Activated T-helper 2 cell treated with anti-CD3 and anti-CD28 coated beads, Interferon-gamma antibody, Interleukin-2, Interleukin-4, amounts not matched to agents 10 μg/mL and 5 μg/mL and 100 μg/mL, durations not matched to agents 14 hours and 24 hours and 36 hours (primary cell): ENCODE measurements at places on chromosomes 13 and 19. TPM values are rescaled to one million over a fixed set of nuclear protein-coding genes. Genes with fewer than 3 reads are reported as not detected.
A peak's percentile ranks its signal among the peaks of the same experiment; 100 is the strongest.

IGFL3 gene
- not detected in 2 replicates for total RNA-seq

GRCh38 chr19:27676877-27677276 is 1536.1 kb downstream of the UQCRFS1 start:
- DNase-seq, result no peak
- H3K27ac ChIP-seq, result no peak overlapping the region
- H3K27me3 ChIP-seq, result no peaks in the 10 kb centered on the region
- no peaks in the 10 kb centered on the region for H3K4me1 ChIP-seq
- no peaks in the 10 kb centered on the region for H3K36me3 ChIP-seq

GRCh38 chr13:102400675-102401145 is 1.1 kb downstream of the FGF14 start:
- no peaks in the 10 kb centered on the region for H3K36me3 ChIP-seq
- H3K27me3 ChIP-seq, result peaks cover 57% of the 10 kb centered on the region
- no peak overlapping the region for H3K27ac ChIP-seq
- DNase-seq, result no peak
- H3K4me1 ChIP-seq, result peaks cover 27% of the 10 kb centered on the region

KLC3 gene
- total RNA-seq, result 0.18 TPM in 1 of 2 replicates, not detected in the other

DNA sequence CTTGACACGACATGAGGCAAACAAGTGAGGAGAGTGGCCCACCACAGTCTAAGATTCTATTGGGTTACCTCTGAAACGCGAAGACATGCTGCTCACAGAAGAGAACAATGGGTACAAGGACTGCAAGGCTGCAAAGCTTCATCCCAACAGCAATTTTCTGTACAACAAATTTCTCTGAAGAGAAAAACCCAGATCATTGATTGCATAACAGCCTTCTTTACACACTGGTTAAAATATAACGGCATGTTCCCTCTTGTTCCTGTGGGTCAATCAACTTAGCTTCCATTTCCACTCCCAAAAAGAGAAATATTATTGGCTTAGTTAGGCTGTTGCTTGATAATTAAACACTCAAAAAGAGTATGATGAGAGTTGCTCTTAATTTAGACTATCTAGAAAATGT is at the start of gene CPB2:
CPB2 (minus strand) TSS at position 166 of the 400 bp plus-strand sequence; CDS start at position 142, 24 bp downstream.
- no peak for DNase-seq
- H3K27me3 ChIP-seq, result peaks cover 32% of the 10 kb centered on the region
- H3K27ac ChIP-seq, result no peak within 1 kb of the TSS
- no peak within 1 kb of the TSS for H3K4me3 ChIP-seq
- H3K4me1 ChIP-seq, result peaks cover 6% of the 10 kb centered on the region

GRCh38 chr19:18612772-18613588 is at the start of gene TMEM59L:
TSS of gene TMEM59L (plus strand) at chr19:18612870. CDS start at chr19:18612959, 89 bp downstream.
- peaks cover 5% of the 10 kb centered on the region for H3K4me1 ChIP-seq
- no peak for DNase-seq
- peaks cover 68% of the 10 kb centered on the region for H3K27me3 ChIP-seq
- H3K36me3 ChIP-seq, result no peaks in the 10 kb centered on the region
- peak within 1 kb of the TSS; percentile 55 for H3K4me3 ChIP-seq

CLDND2 gene
- total RNA-seq, result 13.8 and 14.9 TPM in 2 replicates

DNA sequence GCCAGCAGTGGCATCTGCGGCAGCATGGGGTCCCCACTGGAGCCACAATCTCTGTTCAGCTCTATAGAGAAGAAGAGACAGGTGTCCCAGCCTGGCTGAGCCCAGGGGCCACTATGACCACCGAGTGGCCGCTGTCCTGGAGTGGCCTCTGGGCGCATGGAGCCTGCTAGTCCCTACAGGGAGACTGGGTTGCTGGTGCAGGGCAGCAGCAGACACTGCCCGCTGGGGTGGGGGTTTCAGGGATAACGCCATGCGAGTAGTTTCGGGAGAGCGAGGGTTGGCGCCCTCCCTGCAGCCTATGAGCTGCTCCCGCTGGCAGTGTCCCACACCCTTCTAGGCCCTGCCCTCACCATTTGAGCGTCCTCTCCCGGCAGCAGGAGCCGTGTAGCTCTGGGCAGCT is 10.9 kb upstream of the TEKTIP1 start:
- H3K27ac ChIP-seq, result no peak overlapping the region
- no peaks in the 10 kb centered on the region for H3K27me3 ChIP-seq
- no peaks in the 10 kb centered on the region for H3K4me1 ChIP-seq
- DNase-seq, result no peak

DNA sequence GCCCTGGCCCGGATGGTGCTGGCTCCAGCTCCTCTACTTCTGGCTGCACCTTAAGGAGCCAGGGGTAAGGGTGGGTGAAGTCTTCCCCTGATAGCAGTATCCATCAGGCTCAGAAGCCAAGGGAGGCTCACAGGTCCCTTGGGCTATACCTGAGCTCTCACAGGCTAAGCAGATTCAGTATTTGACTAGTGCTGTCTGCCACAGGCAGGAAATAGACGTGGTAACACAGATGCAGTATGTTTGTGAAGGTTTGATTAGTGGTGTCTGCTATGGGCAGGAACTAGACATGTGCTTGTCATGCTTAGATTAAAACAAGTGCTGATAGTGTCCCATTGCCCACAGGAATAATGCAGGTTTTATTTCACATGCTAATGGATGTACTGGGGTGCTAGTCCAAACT is 4.0 kb downstream of the SYT5 start:
- H3K4me3 ChIP-seq, result no peak overlapping the region
- H3K27me3 ChIP-seq, result peaks cover 67% of the 10 kb centered on the region
- no peak for DNase-seq
- H3K27ac ChIP-seq, result no peak overlapping the region
- no peaks in the 10 kb centered on the region for H3K36me3 ChIP-seq

- H3K27ac ChIP-seq, result no peak overlapping the region
- no peaks in the 10 kb centered on the region for H3K36me3 ChIP-seq
- peaks cover 2% of the 10 kb centered on the region for H3K4me1 ChIP-seq
- H3K27me3 ChIP-seq, result no peaks in the 10 kb centered on the region
Measured at GRCh38 chr19:13198634-13199033, 48.4 kb downstream of the IER2 start.

DNA sequence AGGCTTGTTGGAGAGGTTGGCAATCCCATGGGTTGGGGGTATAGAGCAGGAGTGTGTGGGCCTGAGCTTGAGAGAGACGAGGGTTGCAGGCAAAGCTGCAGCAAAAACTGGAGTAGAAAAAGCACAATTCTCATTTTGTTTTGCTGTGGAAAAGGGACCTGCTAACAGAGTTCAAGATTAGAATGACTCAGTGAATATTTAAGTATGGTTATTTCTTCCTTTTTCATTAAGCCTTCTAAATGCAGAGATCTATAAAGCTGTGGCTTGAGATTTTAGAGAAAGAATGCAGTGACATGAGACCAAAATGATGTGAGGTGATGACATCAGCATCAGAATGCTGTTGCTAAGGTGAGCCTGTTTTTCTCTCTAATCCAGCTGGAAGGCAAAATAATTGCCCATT is 10.8 kb upstream of the MBNL2 start:
- H3K27ac ChIP-seq, result no peak overlapping the region
- no peak for DNase-seq
- no peak overlapping the region for H3K4me3 ChIP-seq
- peaks cover 2% of the 10 kb centered on the region for H3K27me3 ChIP-seq
- peaks cover 56% of the 10 kb centered on the region for H3K4me1 ChIP-seq
- H3K36me3 ChIP-seq, result peaks cover 17% of the 10 kb centered on the region

- no peaks in the 10 kb centered on the region for H3K27me3 ChIP-seq
- no peak for DNase-seq
- no peak overlapping the region for H3K4me3 ChIP-seq
- H3K36me3 ChIP-seq, result no peaks in the 10 kb centered on the region
Measured at GRCh38 chr13:66162470-66162869, 1067.7 kb downstream of the PCDH9 start.

- H3K27me3 ChIP-seq, result no peaks in the 10 kb centered on the region
- H3K36me3 ChIP-seq, result peaks cover 6% of the 10 kb centered on the region
- peaks cover 55% of the 10 kb centered on the region for H3K4me1 ChIP-seq
- peak overlapping the region; percentile 24 for H3K4me3 ChIP-seq
- peak overlapping the region; percentile 86 for H3K27ac ChIP-seq
- DNase-seq, result peak; percentile 64
Measured at GRCh38 chr13:40485611-40486517, 180.6 kb downstream of the FOXO1 start.

DNA sequence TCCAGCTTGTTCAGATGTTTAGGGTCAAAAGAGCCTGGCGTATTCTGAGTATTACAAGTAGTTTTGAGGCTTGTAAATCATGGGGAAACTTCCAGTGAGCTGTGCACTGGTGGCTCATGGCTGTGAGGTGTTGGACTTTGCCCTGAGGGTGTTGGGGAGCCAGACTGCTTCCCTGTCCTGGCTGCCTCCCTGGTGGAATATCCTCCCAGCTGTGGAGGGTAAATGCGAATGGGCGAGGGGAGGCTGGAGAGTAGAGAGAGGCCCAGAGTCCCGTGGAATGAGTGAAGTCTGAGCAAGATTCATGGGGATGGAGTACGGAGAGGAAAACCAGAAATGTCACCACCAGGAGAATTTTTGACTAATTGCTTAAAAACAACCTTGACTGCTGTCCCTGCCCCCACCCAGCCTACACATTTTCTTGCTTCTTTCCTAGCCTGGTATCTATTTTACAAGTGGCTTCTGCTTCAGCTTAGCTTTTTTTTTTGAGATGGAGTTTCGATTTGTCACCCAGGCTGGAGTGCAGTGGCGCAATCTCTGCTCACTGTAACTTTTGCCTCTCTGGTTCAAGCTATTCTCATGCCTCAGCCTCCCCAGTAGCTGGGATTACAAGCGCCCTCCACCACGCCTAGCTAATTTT is 3.7 kb downstream of the SNRPA start:
- no peaks in the 10 kb centered on the region for H3K27me3 ChIP-seq
- H3K4me1 ChIP-seq, result peaks cover 39% of the 10 kb centered on the region
- H3K36me3 ChIP-seq, result peaks cover 71% of the 10 kb centered on the region
- peak overlapping the region; percentile 95 for H3K27ac ChIP-seq

- H3K4me1 ChIP-seq, result peaks cover 24% of the 10 kb centered on the region
- no peak overlapping the region for H3K4me3 ChIP-seq
- H3K27me3 ChIP-seq, result no peaks in the 10 kb centered on the region
Measured at GRCh38 chr19:58581227-58582141, 8.3 kb upstream of the MZF1 start.

CDKN2D gene
- total RNA-seq, result 45.9 and 46.9 TPM in 2 replicates

GRCh38 chr13:18953139-18953930 is 228.3 kb downstream of the TUBA3C start:
- no peak overlapping the region for H3K27ac ChIP-seq
- H3K36me3 ChIP-seq, result no peaks in the 10 kb centered on the region
- no peaks in the 10 kb centered on the region for H3K27me3 ChIP-seq

ZNF497 gene
- 0.76 and 2.2 TPM in 2 replicates for total RNA-seq

URAD gene
- total RNA-seq, result not detected in 2 replicates

- peaks cover 46% of the 10 kb centered on the region for H3K36me3 ChIP-seq
- H3K27me3 ChIP-seq, result no peaks in the 10 kb centered on the region
- peaks cover 28% of the 10 kb centered on the region for H3K4me1 ChIP-seq
- no peak for DNase-seq
- no peak overlapping the region for H3K4me3 ChIP-seq
Measured at GRCh38 chr19:12797141-12797587, 4.4 kb downstream of the PRDX2 start.

COLGALT1 gene
- 77.0 and 84.3 TPM in 2 replicates for total RNA-seq

GRCh38 chr13:29065142-29065541 is 245.0 kb downstream of the MTUS2 start:
- H3K36me3 ChIP-seq, result no peaks in the 10 kb centered on the region
- peaks cover 5% of the 10 kb centered on the region for H3K4me1 ChIP-seq
- H3K27me3 ChIP-seq, result no peaks in the 10 kb centered on the region
- H3K27ac ChIP-seq, result no peak overlapping the region
